HepG2 (cell line): ENCODE measurements at places on chromosomes 4 and X. TPM values are rescaled to one million over a fixed set of nuclear protein-coding genes. Genes with fewer than 3 reads are reported as not detected.

The PHKA1 gene
- total RNA-seq = 5.4 and 6.8 TPM in 2 replicates

The TRIM2 gene
- 4.2 and 7.0 TPM in 2 replicates for total RNA-seq

GRCh38 chr4:73718375-73719373, 21.7 kb upstream of the CXCL8 start:
- DNase-seq = no peak

- no peak for DNase-seq
Measured at GRCh38 chr4:139521754-139522401, 34.1 kb downstream of the SETD7 start.

GRCh38 chr4:27057662-27058061, 197.0 kb downstream of the STIM2 start:
- no peak for DNase-seq

DNA sequence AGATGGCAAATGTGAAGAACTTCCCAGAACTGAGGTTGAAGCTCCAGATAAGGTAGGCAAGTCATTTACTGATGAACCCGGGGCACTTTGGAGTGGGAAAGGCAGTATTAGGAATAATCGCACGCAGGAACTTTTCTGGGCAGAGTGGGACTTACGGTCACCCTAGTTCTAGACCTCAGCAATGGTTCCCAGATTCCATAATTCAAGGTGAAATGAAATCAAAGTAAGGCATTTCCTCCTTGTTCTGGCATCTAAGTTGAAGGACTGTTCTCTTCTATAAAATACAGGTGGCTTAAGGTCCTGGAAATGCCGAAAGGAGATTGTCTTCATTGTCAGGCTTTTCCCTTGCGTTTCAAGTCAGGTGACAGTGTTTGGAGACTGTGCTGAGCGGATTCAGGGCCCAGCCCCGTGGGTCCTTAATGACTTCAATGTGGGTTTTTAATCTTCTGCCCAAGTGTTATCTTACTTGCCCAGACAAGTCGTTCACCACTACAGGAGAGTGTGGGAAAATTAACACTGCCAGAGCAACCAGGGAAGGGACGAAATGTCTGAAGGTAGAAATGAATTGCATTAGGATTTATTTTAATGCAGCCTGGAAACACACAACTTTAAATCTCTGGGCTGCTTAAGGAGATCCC, 52.1 kb upstream of the STOX2 start:
- no peak for DNase-seq

DNA sequence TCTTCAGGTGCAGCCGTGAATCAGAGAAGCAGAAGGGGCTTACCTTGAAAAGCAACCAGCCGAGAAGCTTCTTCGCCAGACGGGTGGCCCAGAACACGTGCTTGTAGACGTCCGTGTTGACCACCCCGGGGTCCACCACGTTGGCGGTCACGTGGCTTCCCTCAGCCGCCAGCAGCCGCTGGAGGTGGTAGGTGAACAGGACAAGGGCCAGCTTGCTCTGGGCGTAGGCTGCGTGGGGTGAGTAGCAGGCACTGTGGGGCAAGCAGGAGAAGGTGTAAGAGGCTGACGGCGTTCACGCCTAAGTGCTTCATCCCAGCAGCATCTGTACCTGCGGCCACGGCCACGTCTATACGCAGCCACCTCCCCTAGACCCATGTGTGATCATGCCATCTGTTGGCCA, 257.8 kb downstream of the DHRSX start:
- no peak for DNase-seq

The RBM3 gene
- 182 and 239 TPM in 2 replicates for total RNA-seq

DNA sequence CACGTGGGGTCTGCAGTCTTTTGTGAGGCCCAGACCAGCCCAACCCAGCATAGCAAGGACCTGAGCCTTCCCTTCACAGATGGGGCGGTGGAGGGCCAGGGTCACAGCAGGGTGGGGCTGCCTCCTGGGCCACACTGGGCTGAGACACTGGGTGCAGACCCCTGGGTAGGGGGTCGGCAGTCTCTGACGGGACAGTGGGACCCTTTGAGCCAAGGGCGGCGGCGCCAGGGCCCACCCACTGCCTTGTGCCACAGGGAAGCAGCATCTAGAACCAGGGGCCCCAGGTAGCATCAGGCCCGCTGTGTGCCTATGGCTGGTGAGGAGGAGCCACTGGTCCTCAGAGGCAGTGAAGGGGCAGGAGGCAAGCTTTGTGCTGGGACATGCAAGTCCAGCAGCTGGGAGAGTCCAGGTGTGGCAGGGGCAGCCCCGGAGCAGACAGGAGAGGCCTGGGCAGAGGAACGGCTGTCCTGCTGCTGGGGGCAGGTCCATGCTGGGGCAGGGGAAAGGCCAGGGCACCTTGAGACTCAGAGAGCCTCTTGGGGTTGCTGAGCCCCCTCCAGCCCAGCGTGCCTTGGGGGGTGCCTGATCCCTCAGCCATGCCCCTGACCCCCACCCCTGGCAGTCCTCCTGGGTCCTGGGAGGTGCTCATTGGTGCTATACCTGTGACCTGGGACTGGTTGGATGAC, 131.3 kb upstream of the NKX1-1 start:
- no peak for DNase-seq

The USP51 gene
- not detected in 2 replicates for total RNA-seq

DNA sequence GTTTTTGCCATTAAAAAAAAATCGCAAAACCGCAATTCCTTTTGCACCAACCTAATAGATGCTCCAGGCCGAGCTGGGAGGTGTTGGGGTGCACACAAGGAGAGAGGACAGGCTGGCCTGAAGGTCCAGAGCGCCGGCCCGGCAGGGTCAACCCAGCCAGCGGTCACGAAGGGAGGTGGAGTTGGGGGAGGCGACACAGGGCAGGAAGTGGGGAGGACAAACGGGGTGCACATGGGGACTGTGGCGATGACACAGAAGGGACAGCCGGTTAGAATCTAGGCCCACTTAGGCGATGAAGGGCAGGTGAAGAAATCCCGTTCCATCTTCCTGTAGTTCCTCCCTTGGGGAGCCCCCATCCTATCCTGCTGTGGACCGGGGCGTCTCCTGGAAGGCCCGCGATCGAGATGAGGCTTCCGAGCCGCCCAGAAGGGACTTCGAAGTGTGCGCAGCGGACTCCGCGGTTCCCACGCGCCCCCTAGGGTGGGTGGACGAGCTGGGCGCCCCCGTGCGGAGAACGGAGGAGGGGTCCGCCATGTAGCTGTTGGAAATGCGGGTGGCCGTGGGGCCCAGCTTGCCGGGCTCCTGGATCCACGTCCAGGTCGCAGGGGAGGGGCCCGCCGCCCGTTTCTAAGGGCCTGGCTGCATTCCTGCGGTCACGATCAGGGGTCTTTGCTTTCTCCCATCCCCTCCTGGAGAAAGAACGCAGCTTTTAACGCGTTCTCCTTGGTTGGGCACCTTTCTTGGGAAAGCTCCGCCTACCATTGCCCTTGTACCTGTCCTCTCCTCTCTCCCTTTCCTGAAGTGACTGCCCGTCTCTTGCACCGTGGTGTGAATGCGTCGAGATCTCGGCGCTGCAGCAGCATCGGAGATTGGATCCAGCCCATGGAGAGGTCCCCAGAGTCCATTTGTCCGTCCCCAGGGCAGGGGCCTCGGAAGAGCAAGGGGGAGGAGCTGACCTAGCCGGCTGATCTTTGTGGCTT, 17.0 kb upstream of the HPF1 start:
- no peak for DNase-seq

The SRPK3 gene
- 0.22 TPM in 1 of 2 replicates, not detected in the other for total RNA-seq

- no peak for DNase-seq
Measured at GRCh38 chr4:25098964-25099891, 61.0 kb downstream of the SEPSECS start.

The RHOXF1 gene
- total RNA-seq = not detected in 2 replicates

The HTN3 gene
- not detected in 2 replicates for total RNA-seq

DNA sequence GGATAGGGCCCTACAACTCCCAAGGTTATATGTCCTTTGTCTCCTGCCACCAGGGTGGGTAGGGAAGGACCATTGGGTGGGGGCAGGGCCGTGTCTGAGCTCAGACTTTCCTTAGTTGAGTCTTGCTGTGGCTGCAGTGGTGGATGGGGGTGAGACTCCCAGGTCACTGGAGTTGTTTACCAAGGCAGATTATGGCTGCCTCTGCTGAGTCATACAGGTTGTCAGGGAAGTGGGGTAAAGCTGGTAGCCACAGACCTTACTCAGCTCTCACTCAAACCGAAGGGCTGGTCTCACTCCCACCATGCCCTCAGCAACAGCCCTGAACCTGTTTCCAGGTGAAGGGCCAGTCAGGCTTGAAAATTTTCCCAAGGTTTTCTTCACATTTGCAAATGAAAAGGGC, 58.8 kb upstream of the FAAH2 start:
- no peak for DNase-seq

The PLRG1 gene
- 110 and 177 TPM in 2 replicates for total RNA-seq

DNA sequence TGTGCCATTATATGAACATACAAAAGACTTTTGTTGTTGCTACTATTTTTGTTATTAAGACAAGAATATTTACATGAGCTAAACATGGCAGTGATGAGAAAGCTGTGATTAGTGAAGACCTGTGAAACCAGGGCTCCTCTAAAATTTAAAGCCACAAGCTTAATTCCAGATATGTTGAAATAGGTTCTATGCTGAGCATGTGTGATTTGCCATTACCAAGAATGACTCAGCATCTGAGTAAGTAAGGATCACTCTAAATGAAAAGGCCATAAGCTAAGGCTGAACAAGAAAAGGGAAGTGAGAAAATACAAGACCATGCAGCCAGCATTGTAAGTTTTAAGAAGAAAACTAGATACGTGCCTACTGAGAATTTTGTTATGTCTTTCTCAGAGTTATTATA, 75.9 kb upstream of the CAMK2D start:
- DNase-seq = no peak

GRCh38 chr4:1396806-1397455, 9.3 kb downstream of the NKX1-1 start:
- DNase-seq = no peak

DNA sequence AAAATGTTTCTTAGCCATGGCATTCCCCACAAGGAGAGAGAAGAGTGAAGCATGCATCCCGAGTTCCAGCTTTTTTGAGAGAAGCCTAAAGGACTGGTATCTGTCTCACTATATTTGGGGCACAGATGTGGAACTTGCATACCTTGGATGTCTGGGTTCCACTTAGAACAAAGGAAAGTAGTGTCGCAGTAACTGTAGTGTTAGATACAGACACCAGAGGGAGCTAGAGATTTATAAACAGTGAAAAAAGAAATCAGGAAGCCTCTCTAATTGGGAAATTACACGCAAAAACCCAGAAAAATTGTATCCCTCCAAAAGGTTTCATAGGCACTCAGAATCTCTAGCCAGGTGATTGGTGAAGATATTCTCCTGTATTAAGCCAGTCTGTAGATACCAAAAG, 34.4 kb downstream of the AGTR2 start:
- DNase-seq = peak; percentile 1

DNA sequence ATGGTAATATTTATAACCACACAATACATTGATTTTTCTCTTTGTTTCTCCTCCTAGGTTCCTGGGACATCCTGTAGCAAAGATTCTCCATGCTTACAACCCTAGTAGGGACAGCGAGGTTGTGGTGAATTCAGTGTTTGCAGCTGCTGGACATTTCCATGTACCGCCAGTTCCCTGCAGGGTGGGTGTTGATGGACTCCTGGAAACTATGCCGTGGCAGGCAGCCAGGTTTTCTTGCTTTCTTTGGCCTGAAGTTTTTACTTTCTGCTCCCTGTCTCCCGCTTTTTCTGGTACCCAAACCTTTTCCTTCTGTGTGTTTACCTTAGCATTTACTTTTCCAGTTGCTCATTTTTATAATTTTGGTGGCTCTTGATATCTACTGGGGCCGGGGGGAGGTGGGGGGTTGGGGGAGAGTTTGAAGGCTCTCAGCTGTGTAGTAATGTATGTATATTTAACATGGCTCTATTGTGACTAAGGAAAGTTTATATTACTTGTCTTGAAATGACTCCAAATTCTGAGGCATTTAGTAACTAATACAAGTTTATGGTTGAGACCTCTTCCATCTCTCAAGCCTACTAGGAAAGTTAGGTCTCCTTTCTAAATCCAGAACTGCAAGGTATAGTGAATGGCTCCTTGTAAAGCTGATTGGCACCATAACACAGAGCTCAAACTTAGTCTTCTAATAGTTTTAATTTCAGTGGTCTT, 89.7 kb downstream of the TMEM131L start:
- peak; percentile 48 for DNase-seq

- DNase-seq = no peak
Measured at GRCh38 chrX:41317477-41318208, 16.3 kb upstream of the DDX3X start.

DNA sequence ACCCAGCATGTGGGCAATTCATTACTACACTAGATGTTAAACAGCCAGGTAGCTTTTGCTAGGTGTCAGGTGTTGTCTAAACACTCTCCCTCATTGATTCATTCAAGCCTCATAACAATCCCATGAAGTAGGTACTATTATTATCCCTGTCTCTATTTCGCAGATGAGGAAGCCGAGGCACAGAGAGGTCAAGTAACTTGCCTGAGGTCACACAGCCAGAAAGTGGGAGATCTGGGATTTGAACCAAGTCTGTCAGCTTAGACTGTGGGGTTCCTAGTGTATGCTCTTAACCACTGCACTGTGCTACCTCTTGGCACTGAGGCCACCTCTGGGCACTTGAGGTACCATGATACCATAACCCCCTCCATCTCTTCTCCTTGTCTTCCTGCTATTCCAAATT, 17.4 kb upstream of the XPNPEP2 start:
- no peak for DNase-seq

GRCh38 chr4:1171311-1172227, 814 bp downstream of the SPON2 start:
- DNase-seq = no peak

The TMSB15A gene
- total RNA-seq = not detected in 2 replicates

The TCEAL7 gene
- not detected in 2 replicates for total RNA-seq
